Occipital lobe (tissue), 3 donors: ENCODE measurements at places on chromosomes 2 and 18. TPM values are rescaled to one million over a fixed set of nuclear protein-coding genes. Genes with fewer than 3 reads are reported as not detected.

Gene GLI2
- total RNA-seq: 2.8 TPM

Gene MROH2A
- not detected for total RNA-seq

GRCh38 chr18:31513189-31513935 lies 15.4 kb downstream of the DSG2 start:
- DNase-seq: no peak

DNA sequence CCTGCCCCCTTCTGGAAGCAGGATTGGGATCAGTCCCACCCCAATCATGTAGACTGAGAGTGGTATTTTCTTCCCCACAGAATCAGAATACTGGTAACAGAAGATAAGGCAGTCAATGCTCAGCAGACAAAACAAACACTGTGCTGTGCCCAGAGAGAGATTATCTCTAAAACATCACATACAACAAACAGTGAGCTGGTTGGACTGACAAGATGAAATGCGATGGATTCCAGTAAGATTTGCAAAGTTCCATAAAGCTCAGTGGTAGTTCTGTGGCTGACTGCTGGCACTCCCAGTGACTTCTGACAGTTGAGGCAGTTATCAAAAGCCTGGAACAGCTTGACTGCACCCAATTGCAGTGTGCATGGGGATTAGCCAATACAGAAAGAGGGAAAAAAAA lies 311.5 kb upstream of the MGAT5 start:
- DNase-seq: no peak

Gene ALK
- 0.78 TPM for total RNA-seq

Gene TRIM43
- total RNA-seq: not detected

DNA sequence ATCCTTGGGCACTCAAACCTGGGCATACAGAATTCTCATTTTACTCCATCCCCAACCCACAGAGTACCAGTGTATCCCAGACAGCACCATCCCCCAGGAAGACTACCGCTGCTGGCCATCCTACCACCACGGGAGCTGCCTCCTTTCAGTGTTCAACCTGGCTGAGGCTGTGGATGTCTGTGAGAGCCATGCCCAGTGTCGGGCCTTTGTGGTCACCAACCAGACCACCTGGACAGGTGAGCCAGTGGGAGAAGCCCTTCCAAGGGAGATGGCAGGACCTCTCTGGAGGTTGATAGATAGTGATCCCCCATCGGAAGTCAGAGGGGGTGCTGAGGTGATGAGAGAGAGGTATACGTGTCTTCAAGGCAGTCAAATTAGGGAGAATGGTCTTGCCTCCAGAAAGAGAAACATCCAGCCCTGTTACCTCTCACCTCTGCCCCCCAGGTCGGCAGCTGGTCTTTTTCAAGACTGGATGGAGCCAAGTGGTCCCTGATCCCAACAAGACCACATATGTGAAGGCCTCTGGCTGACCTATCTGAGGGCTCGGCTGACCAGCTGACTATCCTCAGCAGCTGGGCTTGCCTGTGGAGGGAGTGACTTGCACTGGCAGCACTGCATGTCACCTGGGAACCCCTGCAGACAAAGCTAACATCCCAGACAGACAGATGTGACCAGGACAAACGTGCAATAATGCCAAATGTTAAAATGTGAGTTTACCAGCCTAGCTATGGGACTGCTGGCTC lies 9.5 kb downstream of the PKDCC start:
- no peak for DNase-seq

DNA sequence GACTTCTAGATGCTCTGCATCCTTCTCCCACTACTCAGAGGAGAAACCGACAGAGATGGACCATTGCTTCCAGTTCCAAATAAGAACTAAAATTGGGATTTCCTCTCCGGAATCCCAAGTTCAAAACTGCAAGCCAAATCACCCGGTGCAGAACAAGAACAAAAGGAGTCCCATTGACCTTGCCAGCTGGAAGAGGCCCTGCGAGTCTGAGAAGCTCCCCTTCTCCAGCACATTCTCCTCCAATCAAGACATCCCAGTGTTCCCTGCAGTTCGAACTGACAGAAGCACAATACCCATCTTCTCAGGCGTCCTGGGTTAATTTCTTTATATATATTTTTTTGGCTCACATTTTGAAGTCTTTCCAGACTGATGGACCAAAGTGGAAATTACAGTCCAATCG lies 195.3 kb upstream of the MEIS1 start:
- no peak for DNase-seq
